Activated CD4-positive, alpha-beta T cell treated with anti-CD3 and anti-CD28 coated beads for 36 hours (primary cell): ENCODE measurements at places on chromosomes 12 and 14. TPM values are rescaled to one million over a fixed set of nuclear protein-coding genes. Genes with fewer than 3 reads are reported as not detected.

Gene RIMBP2
- not detected for total RNA-seq

DNA sequence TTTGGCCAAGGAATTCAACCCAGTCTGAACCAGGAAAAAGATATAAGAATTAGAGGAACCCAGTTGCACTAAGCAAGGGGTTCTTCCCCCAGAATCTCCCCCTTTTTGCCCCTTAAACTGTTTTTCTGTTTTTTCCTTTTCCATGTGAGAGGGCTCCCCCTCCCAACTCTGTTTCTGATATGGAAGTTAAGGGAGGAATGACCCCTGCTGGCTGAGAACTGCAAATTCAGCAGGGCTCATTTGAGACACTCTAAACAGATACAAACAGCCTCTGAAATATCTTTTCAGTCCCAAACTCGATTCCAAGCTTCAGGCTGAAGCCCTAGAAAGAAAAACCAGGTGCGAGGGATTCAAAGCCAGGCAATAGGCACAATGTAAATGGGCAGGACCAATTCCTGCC lies 132.7 kb downstream of the SLC41A2 start:
- no peak overlapping the region for H3K4me3 ChIP-seq
- H3K36me3 ChIP-seq = peaks cover 3% of the 10 kb centered on the region
- peaks cover 5% of the 10 kb centered on the region for H3K4me1 ChIP-seq
- H3K27ac ChIP-seq = no peak overlapping the region
- no peaks in the 10 kb centered on the region for H3K27me3 ChIP-seq

Gene LRCOL1
- not detected for total RNA-seq

GRCh38 chr14:74548881-74549280 lies 55.3 kb downstream of the ISCA2 start:
- no peak for DNase-seq
- no peak overlapping the region for H3K4me3 ChIP-seq

- no peaks in the 10 kb centered on the region for H3K4me1 ChIP-seq
- H3K36me3 ChIP-seq = no peaks in the 10 kb centered on the region
- H3K27ac ChIP-seq = no peak overlapping the region
- peaks cover 66% of the 10 kb centered on the region for H3K27me3 ChIP-seq
- H3K4me3 ChIP-seq = no peak overlapping the region
- DNase-seq = no peak
These were observed 12.4 kb downstream of the TBX5 start for GRCh38 chr12:114393569-114393968.

Gene MAPK1IP1L
- 98.6 TPM for total RNA-seq

DNA sequence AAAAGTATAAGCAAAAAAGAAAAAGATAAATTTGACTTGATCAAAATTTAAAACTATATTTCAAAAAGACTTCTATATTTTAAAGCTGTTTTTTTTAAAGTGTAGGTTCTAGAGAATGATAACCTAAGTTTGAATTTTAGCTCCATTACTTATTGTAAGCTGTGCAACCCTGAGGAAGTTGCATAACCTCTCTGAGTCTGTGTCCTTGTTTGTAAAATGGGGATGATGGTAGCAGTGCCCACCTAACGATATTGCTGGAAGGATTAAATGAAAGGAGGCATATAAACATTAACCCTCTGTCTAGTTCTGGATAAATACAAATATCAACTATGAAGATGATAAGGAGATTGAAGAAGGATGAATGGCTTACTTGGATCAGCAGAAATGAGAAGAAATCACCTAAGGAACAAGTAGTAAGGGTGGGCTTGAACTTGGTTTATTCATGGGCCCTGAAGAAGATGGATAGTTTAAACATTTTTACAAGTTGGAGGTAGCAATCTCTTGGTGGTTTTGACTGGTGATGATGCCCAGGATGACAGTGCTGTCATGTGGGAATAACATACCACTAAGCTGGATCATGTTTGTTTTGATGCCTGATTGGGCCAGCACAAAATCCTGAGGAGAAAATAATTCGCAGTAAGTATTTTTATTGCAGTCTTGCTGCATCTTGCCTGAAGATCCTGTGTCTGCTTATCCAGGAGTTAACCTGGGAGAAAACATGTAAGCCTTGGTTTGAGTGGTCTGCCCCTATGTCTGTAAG lies 35.0 kb downstream of the TXNRD1 start:
- no peak for DNase-seq
- no peak overlapping the region for H3K27ac ChIP-seq
- H3K4me3 ChIP-seq = no peak overlapping the region
- no peaks in the 10 kb centered on the region for H3K4me1 ChIP-seq
- no peaks in the 10 kb centered on the region for H3K27me3 ChIP-seq

Gene SLC25A47
- total RNA-seq = not detected

DNA sequence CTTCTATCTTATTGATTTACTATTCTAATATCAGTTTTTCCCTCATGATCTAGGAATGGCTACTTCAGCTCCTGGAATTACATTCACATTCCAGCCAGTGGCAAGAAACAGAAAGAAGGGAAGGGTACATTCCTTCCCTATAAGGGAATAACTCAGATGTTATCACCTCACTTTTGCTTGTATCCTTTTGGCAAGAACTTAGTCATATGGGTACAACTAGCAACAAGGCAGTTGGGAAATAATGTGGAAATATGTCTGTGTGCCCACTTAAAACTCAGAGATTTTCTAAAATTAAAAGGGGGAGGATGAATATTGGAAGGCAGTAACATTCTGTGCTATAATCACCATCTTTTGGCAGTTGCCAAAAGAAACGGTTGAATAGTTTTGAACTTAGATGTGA lies 85.6 kb downstream of the MSRB3 start:
- no peak overlapping the region for H3K27ac ChIP-seq
- H3K4me3 ChIP-seq = no peak overlapping the region
- H3K27me3 ChIP-seq = no peaks in the 10 kb centered on the region
- H3K4me1 ChIP-seq = no peaks in the 10 kb centered on the region
- H3K36me3 ChIP-seq = no peaks in the 10 kb centered on the region

Gene ZDHHC17
- 17.6 TPM for total RNA-seq

- H3K4me3 ChIP-seq = no peak overlapping the region
- H3K36me3 ChIP-seq = no peaks in the 10 kb centered on the region
- H3K27ac ChIP-seq = no peak overlapping the region
- DNase-seq = no peak
- peaks cover 61% of the 10 kb centered on the region for H3K27me3 ChIP-seq
- peaks cover 32% of the 10 kb centered on the region for H3K4me1 ChIP-seq
These were observed 4.9 kb downstream of the BMP4 start for GRCh38 chr14:53951627-53952303.

Gene CAMKK2
- 24.2 TPM for total RNA-seq

GRCh38 chr12:93089805-93090569 lies 160.9 kb upstream of the EEA1 start:
- peaks cover under 1% of the 10 kb centered on the region for H3K27me3 ChIP-seq
- no peak overlapping the region for H3K4me3 ChIP-seq
- peak overlapping the region; percentile 81 for H3K27ac ChIP-seq
- H3K4me1 ChIP-seq = peaks cover 21% of the 10 kb centered on the region

- no peaks in the 10 kb centered on the region for H3K36me3 ChIP-seq
- H3K4me1 ChIP-seq = no peaks in the 10 kb centered on the region
- no peak overlapping the region for H3K4me3 ChIP-seq
- H3K27me3 ChIP-seq = peaks cover 2% of the 10 kb centered on the region
- DNase-seq = no peak
These were observed 59.6 kb upstream of the KCNC2 start for GRCh38 chr12:75269209-75269608.

DNA sequence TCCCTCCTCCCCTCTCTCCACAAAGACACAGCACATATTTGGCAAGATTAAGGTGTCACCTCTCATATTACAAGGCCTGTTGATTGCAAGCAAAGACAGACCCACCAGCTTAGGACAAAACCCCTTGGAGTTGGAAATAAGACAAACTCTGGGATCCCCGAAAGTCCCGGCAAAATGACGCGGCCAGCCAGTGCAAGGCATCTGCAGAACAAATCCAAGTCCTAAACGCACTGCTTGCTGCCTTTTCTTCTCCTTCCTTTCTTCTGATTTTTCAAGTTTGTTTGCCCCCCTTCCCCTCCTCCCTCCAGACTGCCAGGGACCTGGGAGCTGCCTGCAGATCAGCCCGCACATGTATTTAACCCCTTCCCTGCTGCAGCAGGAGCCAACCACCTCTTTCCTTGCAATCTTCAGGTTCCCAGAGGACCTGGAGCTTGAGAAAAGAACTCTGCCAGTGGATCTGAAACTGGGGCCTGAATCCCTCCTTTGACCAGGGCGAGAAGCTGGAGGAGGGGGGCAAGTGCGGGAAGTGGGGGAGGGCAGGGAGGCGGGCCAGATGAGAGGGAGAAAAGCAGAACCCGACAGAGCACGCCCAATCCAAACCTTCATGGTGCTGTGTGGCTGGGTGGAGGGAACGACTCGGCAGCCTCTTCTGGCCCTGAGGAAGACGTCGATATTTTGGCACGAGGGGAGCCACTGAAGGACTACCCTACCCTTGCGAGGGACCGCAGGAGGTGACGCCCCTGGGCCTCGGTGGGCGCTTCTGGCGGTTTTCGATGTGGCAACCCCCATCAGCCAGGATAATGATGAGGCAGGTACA lies 2.0 kb upstream of the NTF3 start:
- no peak overlapping the region for H3K4me3 ChIP-seq
- no peak overlapping the region for H3K27ac ChIP-seq
- no peaks in the 10 kb centered on the region for H3K36me3 ChIP-seq

DNA sequence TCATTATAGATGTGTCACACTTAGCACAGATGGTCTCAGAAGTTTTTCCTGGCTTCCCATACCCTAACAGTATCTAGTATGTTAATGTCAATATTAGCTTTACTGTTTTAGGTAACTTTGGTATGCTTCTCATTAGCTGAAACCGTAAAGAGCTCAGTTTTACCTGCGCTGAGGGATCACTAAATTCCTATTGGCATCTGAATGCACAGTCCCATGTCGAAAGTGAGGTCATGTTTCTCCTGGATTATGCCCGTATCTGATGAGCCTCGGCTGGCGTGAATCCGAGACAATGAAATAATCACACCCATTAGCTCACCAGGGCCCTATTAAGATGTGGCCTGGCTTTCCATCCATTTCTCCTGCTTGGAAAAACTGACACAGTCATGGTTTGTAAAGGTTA lies 418.2 kb downstream of the ZFP36L1 start:
- no peaks in the 10 kb centered on the region for H3K27me3 ChIP-seq
- no peak for DNase-seq
- no peak overlapping the region for H3K4me3 ChIP-seq

- H3K4me3 ChIP-seq = no peak overlapping the region
- DNase-seq = peak; percentile 51
- H3K4me1 ChIP-seq = peaks cover 77% of the 10 kb centered on the region
These were observed 140.5 kb downstream of the PRKCH start for GRCh38 chr14:61461808-61462275.

DNA sequence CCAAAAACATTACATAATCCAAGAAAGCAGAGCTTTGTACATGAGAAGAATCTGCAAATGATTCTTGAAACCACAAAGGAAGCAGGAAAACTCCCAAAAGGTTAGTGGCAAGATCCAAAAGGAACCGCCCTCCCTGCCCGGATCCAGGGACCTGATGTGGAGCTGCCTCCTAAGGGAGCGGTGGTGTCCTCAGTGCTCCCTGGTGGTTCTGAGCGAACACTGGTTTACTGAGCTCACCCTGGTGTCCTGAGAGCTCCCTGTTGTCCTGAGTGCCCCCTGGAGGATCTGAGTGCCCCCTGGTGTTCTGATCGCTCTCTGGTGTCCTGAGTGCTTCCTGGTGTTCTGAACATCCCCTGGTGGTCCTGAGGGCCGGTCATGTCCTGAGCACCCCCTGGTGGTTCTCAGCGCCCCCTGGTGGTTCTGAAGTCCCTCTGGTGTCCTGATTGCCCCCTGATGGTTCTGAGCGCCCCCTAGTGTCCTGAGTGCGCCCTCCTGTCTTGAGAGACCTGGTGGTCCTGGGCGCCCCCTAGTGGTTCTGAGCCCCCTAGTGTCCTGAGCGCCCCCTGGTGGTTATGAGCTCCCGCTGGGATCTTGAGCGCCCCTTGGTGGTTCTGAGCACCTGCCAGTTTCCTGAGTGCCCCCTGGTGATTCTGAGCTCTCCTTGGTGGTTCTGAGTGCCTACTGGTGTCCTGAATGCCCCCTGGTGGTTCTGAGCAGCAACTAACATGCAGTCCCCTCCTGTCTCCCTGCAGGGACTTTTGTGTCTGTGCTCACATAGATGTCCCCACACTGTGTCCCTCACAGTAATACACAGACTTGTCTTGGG lies 891.1 kb downstream of the TMEM121 start:
- DNase-seq = peak; percentile 99
- H3K4me3 ChIP-seq = no peak overlapping the region
- H3K4me1 ChIP-seq = peaks cover 11% of the 10 kb centered on the region

GRCh38 chr12:292186-292585 lies 29.6 kb upstream of the SLC6A13 start:
- no peak for DNase-seq
- H3K4me1 ChIP-seq = peaks cover 32% of the 10 kb centered on the region
- peaks cover 63% of the 10 kb centered on the region for H3K36me3 ChIP-seq
- H3K4me3 ChIP-seq = no peak overlapping the region

- H3K4me3 ChIP-seq = no peak overlapping the region
- no peaks in the 10 kb centered on the region for H3K27me3 ChIP-seq
- H3K4me1 ChIP-seq = peaks cover 55% of the 10 kb centered on the region
- H3K36me3 ChIP-seq = peaks cover 36% of the 10 kb centered on the region
- peak overlapping the region; percentile 34 for H3K27ac ChIP-seq
These were observed 13.3 kb downstream of the NDUFA12 start for GRCh38 chr12:94990222-94990621.

Gene GTF2H3
- total RNA-seq = 60.4 TPM

Gene NKX2-8
- not detected for total RNA-seq

- H3K4me1 ChIP-seq = no peaks in the 10 kb centered on the region
- no peaks in the 10 kb centered on the region for H3K27me3 ChIP-seq
- H3K27ac ChIP-seq = no peak overlapping the region
- no peak for DNase-seq
These were observed 44.9 kb downstream of the EID3 start for GRCh38 chr12:104348283-104348993.

DNA sequence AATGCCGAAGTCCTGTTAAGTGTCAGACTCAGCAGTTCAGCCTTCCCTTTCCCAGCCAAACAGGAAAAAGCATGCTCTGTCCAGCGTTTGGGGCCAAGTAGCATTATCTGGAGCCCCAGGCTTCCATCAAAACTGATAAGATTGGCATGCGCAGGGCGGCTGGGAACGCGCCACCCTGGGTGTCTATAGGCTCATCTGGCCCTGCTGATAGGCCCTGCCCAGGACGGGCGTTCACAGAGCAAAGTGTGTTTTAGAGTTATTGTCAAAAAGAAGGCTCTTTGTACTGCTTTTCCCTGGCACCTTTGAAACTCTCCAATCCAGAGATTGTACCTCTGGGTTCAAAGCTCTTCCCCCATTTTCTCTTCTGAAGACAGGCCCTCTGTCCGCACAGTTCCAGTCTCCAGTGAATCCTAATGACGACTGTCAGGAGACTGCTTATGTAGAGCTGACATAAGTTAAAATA lies at the start of gene ART4:
Gene ART4 (minus strand): TSS at position 102 of the 463 bp plus-strand sequence. CDS start 413 bp downstream, outside the sequence.
- H3K27ac ChIP-seq = no peak within 1 kb of the TSS
- H3K4me3 ChIP-seq = no peak within 1 kb of the TSS
- H3K27me3 ChIP-seq = peaks cover 2% of the 10 kb centered on the region
- no peak for DNase-seq
- H3K36me3 ChIP-seq = no peaks in the 10 kb centered on the region

- peaks cover 26% of the 10 kb centered on the region for H3K27me3 ChIP-seq
- no peaks in the 10 kb centered on the region for H3K36me3 ChIP-seq
- no peak overlapping the region for H3K27ac ChIP-seq
- no peak for DNase-seq
- H3K4me3 ChIP-seq = no peak overlapping the region
These were observed 134.8 kb upstream of the VRK1 start for GRCh38 chr14:96662116-96662970.
